Stimulated activated CD4-positive, alpha-beta T cell treated with anti-CD3 and anti-CD28 coated beads, Interleukin-15, amount 100 ng/mL, for 1 hour (primary cell): ENCODE measurements at places on chromosomes 11 and 22.

DNA sequence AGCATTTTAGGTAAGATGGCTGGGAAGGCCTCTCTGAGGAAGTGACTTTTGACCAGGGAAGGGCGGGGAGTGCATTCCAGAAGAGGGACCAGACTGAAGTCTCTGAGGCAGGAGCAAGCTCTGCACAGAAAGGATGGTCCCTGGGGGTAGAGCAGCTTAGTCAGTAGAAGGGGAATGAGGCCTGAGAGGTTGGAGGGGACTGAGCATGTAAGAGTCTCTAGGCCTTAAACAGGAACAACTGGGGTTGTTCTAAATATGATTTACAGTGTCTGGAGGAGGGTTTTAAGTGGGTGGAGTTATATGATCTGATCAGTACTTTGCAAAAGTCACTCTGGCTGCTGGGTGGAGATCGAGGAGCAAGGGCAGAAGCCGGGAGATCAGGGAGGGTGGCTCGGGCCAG is 31.7 kb upstream of the TEF start:
- DNase-seq = no peak

DNA sequence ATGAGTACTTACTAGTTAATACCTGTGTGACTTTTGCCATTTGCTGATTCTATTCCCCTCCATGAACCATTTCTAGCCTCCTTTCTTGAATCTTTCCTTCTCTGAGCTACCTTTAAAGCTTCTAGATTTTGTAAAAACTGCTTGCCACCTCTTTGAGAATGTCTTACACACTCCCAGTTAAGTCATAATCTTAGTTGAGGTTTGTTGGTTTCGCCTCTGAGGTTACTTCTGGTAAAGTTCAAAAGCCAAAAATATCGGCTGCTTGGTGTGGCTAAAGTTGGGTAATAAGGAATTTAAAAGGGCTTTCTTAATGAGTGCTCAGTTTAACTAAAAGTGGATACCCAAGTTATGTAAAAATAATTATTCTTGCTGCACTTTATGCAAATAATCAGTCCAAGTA is 10.4 kb upstream of the GLYAT start:
- no peak for DNase-seq

- DNase-seq = peak; percentile 26
These were observed 2.5 kb upstream of the ZDHHC8 start for GRCh38 chr22:20128902-20129746.

DNA sequence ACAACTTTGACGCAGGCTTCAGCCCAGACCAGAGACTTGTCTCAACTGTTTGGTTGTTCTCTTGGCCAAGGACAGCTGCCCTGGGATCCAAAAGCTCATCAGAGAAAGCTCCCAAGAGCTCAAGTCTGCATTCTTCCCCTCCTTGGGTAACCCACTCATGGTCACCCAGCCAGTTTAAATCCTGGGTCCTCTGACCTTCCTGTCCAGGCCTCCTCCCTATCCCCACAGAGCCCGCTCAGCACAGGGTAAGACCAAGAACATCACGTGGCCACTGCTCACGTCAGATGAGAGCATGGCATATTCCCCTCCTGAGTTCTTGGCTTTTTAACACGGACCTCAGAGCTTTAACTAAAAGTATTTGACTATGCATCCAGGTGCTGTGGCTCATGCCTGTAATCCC is 25.8 kb downstream of the TSKU start:
- DNase-seq = no peak

DNA sequence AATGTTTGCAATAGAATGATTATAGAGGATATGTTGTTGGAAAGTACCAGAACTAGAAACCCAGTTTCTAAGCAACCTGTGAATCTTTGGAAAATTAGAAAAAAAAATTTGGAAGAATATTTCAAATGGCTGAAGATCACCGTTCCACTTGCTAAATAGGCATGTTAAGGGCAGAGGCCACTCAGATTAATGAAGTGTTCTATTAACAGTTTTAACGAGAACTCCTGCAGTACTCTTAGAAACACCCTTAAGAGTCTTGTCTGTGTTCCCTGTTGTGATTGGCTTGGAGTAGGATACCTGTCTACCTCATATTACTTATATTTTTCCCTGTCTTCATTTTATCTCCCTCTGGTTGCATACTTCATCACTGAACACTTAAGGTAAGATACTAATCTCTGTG is 4.6 kb downstream of the C11orf54 start:
- DNase-seq = no peak

DNA sequence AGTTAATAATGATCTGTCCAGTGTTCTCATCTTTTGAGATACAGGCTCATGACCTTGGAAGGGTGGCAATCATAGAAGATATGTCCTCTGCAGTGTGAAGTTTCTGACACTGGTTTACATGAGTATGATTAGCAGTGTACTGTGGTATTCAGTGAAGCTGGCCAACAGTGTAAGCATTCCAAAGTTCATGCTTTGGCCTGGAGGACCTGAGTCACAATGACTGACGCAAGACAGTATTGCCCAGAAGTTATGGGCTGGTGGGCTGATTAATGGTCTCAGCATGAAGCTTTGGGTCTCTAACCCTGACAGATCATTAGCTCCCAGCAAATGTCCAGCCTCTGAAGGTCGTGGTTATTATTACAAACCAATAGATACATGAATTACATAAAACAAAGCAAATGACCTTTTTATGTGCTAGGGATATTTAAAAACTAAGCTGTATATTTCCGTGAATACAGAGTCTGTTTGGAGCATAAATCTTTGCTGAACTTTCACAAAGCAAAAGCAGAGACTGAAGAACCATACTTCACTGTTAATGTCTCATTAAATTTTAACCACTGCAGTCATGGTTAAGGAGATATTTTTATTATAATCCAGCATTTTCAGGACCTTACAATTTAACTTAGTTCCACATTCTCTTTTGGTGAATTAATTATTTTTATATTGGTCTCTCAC is 28.3 kb upstream of the USP47 start:
- DNase-seq = no peak

DNA sequence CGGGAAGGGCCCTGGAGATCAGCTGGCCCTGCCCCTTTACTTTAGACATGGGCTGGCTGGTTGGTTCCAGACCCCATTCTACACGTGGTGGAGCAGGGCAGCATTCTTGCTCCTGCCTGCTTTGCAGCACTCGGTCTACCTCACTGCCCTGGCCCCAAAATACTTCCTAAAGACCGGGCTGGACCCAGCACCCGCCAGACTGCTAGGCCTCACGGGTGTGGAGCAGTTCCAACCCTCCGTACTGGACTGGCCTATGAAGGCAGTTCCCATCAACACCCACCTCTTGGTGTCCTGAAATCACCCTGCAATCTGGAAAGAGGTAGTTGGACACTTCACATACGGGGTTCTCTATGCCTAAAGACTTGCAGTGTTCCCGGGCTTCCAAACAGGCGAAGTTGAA is 6.4 kb downstream of the MCAT start:
- DNase-seq = no peak

- DNase-seq = no peak
These were observed 11.5 kb downstream of the PARVG start for GRCh38 chr22:44192098-44192815.

DNA sequence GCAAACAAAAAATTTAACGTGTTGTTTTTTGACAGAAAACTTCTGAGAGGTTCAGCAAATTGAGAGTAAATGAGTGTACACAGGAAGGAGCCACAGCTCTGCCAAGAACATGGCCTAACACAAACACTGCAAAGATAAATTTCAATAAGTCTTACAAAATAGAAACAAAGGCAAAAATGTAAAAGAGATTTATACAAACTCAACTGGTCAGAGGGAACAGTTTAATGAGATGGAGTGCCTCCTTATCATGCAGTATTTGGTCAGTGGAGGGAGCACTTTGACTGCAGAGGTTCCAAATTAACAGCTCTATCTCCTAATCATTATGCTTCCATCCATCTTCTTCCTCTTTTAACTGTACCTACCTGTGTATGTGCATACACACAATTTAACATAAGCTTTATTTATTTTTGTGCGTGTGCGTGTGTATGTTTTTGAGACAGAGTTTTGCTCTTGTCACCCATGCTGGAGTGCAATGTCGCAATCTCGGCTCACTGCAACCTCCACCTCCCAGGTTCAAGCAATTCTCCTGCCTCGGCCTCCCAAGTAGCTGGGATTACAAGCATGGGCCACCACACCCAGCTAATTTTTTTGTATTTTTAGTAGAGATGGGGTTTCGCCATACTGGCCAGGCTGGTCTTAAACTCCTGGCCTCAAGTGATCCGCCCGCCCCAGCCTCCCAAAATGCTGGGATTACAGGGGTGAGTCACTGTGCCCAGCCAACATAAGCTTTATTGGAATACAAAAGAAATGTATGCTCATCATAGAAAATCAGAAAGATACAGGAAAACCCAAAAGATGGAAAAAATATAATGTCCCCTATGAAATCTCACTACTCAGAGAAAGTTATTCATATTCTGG is 111.9 kb downstream of the MRTFA start:
- no peak for DNase-seq

GRCh38 chr22:43077121-43077877 is 11.9 kb downstream of the TTLL1 start:
- DNase-seq = no peak

- DNase-seq = no peak
These were observed 28.1 kb downstream of the FGF4 start for GRCh38 chr11:69746752-69747742.

DNA sequence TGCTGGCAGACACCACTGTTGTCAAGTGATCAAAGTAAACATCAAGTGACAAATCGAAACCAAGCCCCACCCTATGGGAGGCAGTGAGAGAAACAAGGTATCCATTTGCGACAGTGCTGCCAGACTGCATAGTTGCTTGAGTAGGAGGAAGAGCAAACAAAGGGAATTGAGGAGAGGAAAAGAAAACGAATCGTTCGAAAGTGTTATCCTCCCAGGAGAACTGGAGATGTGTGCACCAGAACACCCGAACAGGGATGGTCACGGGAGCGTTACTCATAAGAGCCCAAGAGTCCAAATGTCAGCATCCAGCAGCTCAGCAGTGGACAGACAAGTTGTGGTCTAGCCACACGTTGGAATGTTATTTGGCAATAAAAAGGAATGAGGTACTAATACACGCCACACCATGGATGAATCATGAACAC is 58.4 kb upstream of the NUP50 start:
- DNase-seq = no peak
